Sciatic nerve (tissue), 2 donors: ENCODE measurements at places on chromosomes 11 and 22. TPM values are rescaled to one million over a fixed set of nuclear protein-coding genes. Genes with fewer than 3 reads are reported as not detected.

Gene NRGN
- 6.2 TPM for total RNA-seq

Gene OR4C5
- total RNA-seq: not detected

Gene APOBEC3F
- total RNA-seq: 12.3 TPM

Gene TBX10
- not detected for total RNA-seq

Gene FAM181B
- 3.7 TPM for total RNA-seq

Gene CRY2
- 74.2 TPM for total RNA-seq

Gene A4GALT
- total RNA-seq: 106 TPM
